ENCODE measurements at places on chromosomes 1 and 21.

DNA sequence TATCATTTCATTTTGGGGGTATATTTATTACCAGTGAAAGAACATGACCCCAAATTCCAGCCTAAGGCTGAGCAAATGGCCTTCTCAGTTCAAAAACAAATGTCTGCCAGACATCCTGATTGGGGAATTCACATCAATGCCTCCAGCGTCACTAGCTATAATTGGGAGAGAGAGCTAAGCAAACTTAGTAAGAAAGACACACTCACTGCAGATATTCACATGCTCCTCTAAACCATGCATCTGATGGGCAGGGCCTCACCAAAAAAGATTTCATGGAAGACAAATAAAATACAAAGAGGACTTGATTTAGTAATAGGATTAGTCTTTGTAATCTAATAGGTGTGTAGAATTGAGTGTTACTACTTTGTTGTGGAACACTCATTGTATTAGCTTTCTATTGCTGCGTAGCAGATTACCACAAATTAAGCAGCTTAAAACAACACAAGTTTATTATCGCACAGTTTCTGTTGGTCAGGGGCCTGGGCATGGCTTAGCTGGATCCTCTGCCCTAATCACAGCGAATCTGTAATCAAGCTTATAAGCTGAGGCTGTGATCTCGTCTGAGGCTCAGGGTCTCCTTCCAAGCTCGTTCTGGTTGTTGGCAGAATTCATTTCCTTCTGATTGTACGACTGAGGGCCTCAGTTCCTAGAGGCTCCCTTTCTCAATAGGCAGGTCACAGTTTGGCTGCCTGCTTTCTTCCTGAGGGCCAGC lies 243.0 kb downstream of the PBX1 start:
- no peak for DNase-seq

GRCh38 chr1:99270646-99271045 lies 6.4 kb downstream of the PLPPR4 start:
- no peak for DNase-seq

GRCh38 chr1:153648000-153648643 lies 10.4 kb upstream of the SNAPIN start:
- no peak for DNase-seq

DNA sequence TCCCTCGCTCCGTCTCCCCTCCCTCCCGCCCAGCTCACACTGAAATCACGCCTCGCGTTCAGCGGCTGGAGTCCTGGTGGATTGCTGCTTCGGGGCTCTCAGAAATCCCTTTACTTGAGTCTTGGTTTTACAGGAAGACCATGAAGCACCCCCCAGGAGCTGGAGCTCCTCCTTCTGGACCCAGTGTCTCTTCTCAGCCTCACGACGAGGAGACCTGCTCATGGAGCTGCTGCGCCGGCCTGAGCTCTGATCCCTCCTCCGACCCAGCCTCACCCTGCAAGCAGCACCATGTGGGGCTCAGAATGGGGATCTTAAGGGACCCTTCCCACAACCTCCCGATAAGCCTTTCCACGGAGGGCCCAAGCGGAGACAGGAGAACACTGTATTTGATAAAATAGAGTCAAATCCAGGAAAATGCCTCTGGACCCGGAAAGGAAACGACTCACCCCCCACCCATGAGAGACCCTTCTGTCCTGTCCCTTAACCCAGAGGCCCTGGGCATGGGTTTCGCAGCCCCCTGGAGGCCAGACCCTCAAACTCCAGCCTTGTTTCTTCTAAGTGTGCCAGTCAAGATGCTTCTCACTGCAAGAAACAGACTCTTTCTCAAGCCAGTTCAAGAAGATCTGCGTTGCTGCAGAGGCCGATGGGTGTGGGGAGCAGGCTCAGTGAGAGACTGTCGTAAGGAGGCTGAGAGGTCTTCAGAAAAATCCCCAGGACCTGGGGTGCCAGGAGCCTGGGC lies 26.1 kb downstream of the PDE9A start:
- no peak for DNase-seq

GRCh38 chr21:40422896-40423635 lies 423.9 kb downstream of the DSCAM start:
- DNase-seq: no peak

- no peak for DNase-seq
Observed at GRCh38 chr1:108121358-108122143, 78.6 kb downstream of the SLC25A24 start.

- no peak for DNase-seq
Observed at GRCh38 chr1:23449958-23450357, 25.4 kb upstream of the TCEA3 start.

DNA sequence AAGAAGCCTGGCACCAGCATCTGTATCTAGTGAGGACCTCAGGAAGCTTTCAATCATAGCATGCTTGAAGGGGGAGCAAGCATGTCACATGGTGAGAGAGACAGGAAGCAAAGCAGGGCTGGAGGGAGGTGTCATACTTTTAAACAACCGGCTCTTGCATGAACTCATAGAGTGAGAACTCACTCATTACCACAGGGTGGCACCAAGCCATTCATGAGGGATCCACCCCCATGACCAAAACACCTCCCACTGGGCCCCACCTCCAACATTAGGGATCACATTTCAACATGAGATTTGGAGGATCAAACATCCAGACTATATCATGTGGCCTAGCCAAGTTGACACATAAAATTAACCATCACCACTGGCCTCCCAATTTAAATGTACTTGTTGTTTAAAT lies 125.1 kb upstream of the KCND3 start:
- no peak for DNase-seq

- no peak for DNase-seq
Observed at GRCh38 chr1:107940017-107940577, 24.9 kb downstream of the VAV3 start.
